ENCODE measurements at places on chromosomes 2 and 18.

GRCh38 chr2:30446602-30447148 is 371 bp upstream of the LCLAT1 start:
- no peak for DNase-seq

DNA sequence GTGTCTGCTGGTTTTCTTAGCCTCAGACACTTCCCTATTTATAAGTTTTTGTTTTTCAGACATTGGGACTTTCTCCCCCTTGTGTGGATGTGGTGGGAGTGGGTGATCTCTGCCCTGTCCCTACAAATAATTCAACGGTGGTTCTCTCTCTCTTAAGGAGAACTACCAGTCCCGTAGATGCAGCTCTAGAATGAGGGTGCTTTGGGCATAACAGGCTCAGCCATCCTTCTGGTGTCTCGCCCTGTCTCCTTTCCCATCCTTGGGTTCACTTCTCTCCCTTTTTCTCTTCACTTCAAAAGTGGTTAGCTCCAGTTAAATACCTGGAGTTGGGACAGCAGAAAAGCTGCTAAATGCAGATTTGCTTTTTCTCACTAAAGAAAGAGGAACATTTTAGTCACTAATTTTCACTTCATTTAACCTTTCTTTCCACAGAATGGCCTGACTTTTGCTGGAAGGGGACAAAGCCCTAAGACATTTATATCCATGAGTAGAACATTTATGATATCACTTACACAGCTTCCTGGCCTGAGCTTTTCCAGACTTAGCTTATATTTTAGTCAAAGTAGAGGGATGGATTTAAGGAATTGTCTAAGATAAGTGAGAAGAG is 121.2 kb upstream of the CXCR4 start:
- DNase-seq = peak; percentile 34

DNA sequence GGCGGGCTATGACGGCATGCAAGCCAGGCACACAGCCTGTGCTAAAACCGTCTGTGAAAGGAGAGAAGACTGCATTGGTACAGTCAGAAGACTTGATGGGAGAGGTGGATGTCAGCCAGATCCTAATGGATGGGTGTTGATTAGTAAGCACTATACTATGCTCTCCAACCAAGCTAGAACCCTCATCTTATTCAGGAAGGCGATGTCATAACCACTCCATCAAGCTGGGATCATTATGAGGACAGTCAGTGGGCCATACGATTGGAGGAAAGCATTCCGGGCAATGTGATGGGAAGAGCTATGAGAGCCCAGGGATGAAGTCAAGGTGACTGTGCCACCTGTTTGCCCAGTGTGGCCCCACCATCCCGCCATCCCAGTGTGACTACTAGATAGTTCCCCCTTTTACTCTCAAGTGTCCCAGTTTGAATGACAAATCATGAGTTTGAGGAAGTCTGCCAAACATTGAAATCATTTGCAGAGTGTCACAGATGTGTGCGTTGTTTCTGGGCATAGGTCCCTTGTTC is 66.4 kb downstream of the MRPS9 start:
- DNase-seq = no peak

DNA sequence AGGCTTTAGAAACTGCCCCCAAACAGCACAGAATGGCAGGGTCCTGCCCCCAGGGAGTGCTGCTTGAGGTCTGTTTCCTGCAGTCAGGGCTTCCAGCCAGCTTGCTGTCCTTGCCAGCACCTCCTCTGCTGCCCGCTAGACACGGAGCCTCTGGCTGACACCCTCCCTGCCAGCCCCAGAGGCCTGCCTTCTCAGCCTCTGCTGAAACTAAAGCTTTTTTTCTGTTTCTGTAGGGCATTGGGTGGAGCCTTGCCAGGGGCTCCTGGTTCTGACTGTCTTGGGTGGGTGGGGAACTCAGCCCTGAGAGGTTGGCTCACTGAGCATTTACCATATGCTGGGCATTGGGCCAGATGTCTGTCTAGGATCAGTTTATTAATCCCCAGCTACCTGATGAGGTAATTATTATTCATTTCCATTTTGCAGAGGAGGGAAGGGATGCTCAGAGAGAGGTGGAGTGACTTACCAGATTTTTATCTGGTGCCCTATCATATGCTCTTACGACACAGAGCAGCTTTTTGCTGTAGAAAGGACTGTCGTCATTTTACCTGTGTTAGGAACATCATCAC is 35.4 kb downstream of the INPP4A start:
- DNase-seq = peak; percentile 37

GRCh38 chr2:98548920-98549818 is 59.1 kb downstream of the COA5 start:
- DNase-seq = no peak

- no peak for DNase-seq
These were observed 30.7 kb upstream of the FOXI3 start for GRCh38 chr2:88483200-88483599.

DNA sequence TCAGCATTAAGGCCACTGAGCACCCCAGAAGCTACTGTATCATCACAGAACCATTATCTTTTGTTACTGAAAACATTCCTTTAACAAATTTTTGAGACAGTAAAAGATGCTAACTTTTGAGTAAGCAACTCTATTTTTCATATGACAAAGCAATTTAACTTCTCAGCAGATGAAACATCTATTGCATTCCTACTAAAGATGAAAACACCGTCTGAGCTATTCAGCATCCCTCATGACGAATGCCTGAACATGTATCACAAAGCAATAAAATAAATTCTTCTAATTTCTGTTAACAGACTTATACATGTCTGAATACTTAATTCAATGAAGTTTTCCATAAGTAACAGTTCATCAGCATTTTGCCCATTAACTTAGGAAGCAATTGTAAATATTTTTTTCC is 23.9 kb downstream of the CHN1 start:
- no peak for DNase-seq

GRCh38 chr18:41974796-41975201 is 19.8 kb downstream of the PIK3C3 start:
- DNase-seq = no peak

- DNase-seq = no peak
These were observed 679.2 kb downstream of the CNTNAP5 start for GRCh38 chr2:124704071-124704925.

GRCh38 chr2:51263951-51264350 is 232.0 kb upstream of the NRXN1 start:
- no peak for DNase-seq

DNA sequence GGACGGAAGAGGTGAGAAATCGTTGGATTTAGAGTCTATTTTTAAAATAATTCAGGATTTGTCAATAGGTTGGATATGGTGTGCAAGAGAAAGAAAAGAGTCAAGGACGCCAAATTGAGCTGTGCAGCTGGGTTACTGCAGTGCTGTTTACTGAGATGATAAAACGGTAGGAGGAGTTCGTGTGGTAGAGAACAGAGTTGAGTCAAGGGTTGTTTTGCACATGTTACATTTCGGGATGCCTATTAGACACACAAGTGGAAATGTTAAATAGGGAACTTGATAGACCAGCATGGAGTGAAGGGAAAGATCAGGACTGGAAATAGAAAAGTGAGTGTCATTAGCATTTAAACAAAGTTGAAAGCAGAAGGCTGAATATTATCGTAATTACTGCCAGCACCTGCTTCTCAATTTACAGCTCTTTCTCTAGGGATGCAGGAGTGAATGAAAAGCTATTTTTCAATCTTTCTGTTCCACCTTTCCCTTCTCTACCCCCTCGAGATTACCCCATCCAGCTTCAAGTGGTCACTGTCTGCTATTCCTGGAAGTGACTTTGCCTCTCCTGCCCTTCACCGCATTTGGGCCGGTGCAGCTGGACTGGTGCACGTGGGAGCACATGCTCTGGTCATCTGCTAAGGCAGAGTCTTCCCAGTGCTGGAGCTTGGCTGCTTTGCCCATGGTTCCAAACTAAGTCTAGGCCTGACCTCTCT is 30.3 kb downstream of the GPR75 start:
- DNase-seq = no peak

DNA sequence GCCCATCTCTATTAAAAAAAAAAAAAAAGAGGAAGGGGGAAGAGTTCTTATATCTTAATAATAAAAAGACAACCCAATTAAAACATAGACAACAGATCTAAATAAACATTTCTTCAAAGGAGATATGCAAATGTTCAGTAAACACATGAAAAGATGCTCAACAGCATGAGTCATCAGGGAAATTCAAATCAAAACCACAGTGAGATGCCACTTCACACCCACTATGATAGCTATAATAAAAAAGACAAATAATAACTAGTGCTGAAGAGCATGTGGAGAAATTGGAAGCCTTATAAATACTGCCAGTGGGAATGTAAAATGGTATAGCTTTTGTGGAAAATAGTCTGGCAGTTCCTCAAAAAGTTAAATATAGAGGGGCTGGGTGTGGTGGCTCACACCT is 61.5 kb upstream of the CYP20A1 start:
- no peak for DNase-seq

GRCh38 chr18:14922965-14923565 is 175.1 kb downstream of the ANKRD30B start:
- DNase-seq = no peak

- no peak for DNase-seq
These were observed 33.7 kb downstream of the RFTN2 start for GRCh38 chr2:197641666-197642065.

DNA sequence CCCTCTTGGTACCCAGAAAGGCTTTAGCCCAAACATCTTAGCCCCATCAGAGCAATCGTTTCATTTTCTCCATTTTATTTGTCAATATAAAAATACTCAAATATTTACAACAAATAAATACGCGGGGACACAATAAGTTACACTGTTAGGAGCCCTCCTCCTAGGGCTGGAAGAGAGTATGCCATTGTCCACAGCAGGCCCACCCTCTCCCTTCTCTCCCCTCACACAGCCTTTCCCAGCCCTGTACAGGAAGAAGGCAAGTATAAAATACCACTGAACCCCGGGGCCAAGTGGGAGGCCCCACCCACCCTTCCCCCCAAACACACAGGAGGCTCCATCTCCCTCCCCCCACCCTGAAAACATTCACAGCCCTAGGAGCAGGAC is 1.9 kb upstream of the ANKRD39 start:
- no peak for DNase-seq

DNA sequence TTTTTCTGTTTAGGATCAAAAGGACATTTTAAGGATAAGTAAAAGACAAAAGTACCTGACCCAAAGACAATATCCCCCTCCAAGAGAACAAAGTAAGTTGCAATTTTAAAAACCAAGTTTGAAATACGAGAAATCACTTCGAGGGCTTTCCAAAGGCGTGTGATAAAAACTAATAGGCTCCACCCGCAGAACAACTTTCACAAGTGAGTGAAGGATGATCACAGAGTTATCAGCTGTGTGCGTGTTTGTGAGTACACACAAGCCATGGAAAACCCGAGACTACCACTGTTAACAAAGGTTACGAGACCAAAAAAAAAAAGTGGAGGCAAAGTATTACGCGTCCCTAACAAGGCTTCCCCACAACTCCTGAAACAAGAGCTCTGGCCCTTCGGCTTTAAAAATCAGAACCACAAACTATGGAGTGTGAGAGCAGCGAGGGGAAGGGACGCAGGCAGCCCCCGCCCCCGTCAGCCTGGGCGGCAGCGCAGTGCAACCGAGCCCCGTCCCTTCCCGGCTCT is 719 bp downstream of the SMAD2 start:
- DNase-seq = no peak

- DNase-seq = no peak
These were observed 265.9 kb downstream of the SETBP1 start for GRCh38 chr18:44946529-44947113.

GRCh38 chr2:129293326-129293725 is 686.1 kb upstream of the RAB6C start:
- DNase-seq = no peak

GRCh38 chr2:152222975-152223637 is 47.5 kb upstream of the STAM2 start:
- no peak for DNase-seq

DNA sequence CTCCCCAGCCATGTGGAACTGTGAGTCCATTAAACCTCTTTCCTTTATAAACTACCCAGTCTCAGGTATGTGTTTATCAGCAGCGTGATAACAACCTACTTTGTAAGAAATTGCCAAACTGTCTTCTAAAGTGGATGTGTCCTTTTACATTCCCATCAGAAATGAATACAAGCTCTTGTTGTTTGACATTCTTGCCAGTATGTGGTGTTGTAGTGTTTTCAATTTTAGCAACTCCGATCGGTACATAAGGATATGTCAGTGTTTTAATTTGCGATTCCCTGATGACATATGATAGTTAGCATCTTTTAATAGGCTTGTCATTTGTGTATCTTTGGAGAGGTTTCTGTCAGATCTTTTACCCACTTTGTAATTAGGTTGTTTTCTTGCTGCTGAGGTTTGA is 1156.3 kb upstream of the CRIM1 start:
- no peak for DNase-seq
